ENCODE measurements at places on chromosomes 4 and X.

DNA sequence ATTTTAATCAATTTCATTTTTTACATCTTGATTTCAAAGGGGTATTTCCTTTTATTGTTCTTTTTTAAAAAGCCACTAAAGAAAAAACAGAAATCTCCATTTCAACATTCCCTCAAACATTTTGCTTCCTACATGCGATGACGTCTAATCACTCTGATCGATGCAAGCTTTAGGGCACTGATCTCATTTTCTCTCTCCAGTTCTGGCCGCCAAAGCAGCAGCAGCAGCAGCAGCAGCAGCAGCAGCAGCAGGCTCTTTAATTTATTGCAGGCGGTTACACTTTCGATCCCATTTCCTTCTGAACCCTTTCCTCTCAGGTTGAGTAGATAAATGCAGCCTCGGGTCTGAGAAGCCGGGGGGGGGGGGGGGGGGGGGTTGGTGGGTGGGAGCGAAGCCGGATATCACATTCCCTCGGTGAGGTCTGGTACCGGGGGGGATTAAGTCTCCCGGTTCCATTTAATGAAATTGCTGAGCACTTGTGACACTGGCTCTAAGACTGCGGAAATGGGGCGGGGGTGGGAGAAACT lies 3.4 kb upstream of the PCDH7 start:
- DNase-seq, result peak; percentile 2

GRCh38 chr4:14415146-14415545 lies 587.1 kb upstream of the CPEB2 start:
- DNase-seq, result peak; percentile 14

DNA sequence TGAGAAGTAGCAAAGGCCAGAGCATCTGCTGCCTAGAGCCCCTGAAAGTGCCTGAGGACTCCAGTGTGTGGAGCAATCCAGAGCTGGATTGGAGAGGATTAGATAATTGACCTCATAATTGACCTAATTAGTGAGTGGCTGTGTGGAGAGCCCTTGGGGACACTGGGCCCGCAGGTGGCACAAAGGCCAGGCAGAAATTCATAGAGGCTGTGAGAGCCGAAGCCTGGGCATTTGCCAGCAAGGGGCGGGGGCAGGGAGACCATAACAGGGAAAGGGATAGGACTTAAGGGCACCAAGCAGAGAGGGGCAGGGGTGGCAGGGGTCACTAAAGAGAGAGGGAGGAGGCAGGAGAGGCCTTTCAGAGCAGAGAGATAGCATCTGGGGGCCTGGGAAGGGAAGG lies 45.3 kb downstream of the EFNB1 start:
- no peak for DNase-seq

- peak; percentile 58 for DNase-seq
These were observed 31.5 kb upstream of the RAPGEF2 start for GRCh38 chr4:159071178-159071968.

GRCh38 chr4:25976780-25977179 lies 62.8 kb downstream of the SMIM20 start:
- no peak for DNase-seq

Measured in RPMI7951 (cell line).